ENCODE measurements at places on chromosomes 12 and 14.

DNA sequence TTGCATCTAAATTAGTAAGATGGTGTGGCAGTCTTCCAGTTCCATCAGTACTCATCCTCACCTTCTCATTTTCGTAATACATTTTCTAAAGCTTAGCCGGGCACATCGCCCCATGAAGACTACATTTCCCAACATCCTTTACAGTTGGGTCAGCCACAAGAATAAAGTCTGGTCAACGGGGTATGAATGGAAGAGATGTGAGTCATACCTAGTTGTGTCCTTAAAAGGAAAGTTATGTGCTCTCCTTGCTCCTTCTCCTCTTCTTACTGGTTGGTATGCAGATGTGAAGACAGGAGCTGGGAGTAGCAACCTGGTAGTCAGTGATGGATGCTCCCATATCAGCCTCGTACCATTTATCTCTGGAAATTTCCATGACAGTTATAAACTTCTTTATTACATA is 35.9 kb upstream of the EGLN3 start:
- DNase-seq, result no peak

DNA sequence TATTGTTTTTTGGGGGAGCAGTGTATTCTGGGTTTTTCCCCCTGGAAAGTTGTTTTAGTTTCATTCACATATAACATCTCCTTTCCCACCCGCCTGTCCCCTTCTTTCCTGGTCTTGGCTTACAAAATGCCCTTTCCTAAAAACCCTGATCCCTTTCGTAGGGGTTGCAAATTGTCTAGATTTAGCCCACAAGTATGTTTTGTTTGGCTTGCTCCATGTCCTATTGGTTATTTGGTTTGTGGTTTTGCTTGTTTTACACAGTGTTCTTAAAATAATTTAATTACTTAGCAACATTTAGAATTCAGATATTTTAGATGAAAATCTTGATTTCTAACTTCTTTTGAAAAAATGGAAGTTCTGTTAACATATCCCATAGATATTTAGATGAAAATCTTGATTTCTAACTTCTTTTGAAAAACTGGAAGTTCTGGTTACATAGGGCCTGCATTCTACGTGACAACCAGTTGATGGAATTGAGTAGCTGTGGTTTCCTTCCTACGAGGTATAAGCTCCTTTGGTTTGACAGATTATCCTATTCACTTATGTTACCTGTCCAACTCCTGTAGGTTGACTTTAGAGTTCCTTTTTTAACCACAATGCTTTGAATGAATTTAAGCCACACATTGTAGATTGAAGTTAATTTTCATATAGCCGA is 89.2 kb upstream of the TMEM263 start:
- DNase-seq, result no peak

GRCh38 chr12:43930032-43930431 is 94.2 kb downstream of the TMEM117 start:
- DNase-seq, result no peak

GRCh38 chr12:7493006-7493405 is 10.6 kb downstream of the CD163 start:
- DNase-seq, result no peak

GRCh38 chr12:43835656-43836474 is at the start of gene TMEM117:
TMEM117 (plus strand) TSS chr12:43836081.
- DNase-seq, result peak; percentile 42

DNA sequence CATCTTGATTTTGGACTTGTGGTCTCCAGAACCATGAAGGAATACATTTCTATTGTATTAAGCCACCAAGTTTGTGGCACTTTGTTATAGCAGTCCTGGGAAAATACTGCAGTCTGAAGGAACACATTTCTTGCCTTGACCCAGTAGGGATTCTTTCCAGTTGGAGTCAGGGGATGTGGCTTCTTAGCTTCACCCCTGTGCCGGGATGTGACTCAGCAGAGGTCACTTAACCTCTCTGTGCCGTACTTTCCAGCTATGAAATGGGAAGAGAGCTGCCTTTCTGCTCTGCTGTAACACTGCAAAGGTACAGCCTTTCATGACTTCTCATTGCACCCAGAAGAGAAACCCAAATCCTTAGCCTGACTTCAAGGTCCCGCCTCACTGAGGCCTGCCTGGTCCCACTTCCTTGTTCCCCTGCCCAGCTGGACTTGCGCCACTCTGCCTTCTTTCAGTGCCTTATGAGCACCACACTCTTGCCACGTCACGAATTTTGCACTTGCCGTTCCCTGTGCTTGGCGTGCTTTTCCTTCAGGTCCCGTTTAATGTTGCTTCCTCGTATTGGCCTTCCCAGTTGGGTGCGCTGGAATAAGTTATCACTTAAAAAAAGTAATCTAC is 24.2 kb downstream of the CHST11 start:
- DNase-seq, result no peak

DNA sequence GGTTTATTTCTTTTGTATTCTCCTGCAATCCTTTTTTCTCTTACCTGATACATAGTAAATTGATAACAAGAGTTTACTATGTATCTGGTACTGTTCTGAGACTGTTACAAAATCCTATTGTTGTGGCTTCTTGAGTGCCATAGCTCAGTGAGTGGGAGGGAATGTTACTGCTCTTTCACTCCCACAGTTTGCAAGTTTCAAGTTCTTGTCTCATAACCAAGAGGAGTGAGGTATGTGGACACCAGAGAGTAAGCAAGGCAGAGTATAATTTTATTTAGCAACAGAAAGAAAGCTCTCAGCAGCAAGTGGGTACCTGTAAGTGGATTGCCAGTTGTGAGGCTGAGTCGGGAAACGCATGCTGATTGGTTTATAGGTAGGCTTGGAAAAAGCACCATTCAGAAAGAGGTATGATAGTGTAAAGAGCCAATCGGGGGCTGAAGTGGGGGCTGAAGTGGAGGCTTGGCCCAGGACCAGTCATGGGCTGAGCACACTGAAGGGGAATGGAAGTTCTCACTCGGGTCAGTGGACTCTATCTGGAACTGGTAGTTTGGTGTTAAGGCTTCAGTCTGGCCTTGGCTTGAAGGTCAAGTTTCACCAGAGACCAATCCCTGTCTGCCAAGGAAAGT is 850.8 kb downstream of the TMTC2 start:
- no peak for DNase-seq

DNA sequence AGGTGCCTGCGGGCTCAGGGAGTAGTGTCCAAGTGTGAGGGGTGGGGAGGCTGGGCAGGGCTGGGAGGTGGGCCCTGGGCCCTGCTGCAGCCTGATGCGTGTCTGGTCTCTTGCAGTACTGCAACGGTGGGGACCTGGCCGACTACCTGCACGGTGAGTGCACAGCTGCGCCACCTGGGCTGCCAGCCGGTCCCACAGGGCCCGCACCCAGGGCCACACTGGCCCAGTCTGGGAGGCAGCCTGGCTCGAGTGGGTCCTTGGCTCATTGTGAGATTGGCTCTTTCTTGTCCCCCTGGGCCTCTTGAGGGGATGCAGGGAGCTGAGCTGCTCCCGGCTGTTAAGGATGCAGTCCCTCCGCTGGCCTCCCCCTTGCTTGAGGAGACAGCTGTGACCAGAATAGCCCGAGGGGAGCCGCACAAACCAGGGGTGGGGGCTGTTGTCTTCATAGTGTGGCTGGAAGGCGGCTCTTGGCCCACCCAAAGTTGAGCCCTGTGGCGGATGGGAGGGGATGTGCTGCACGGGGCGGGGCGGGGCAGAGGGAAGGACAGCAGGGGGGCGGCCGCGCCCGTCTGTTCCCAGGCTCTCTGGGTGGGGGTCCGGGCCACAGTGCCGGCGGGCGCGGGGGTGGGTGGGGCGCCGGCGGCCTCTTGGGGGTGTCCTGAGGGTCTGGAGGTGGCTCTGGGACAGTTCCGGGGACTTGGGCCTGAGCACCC is 13.1 kb downstream of the ULK1 start:
- no peak for DNase-seq

- DNase-seq, result no peak
Observed at GRCh38 chr12:770479-770878, 18.1 kb downstream of the WNK1 start.

- no peak for DNase-seq
Observed at GRCh38 chr14:53399057-53399456, 245.9 kb upstream of the DDHD1 start.

- no peak for DNase-seq
Observed at GRCh38 chr14:96631621-96632362, 129.6 kb downstream of the PAPOLA start.
